Left lobe of liver (tissue), 2 donors: ENCODE measurements at places on chromosomes 1 and 21.
A peak's percentile ranks its signal among the peaks of the same experiment; 100 is the strongest.

GRCh38 chr1:35715568-35716002, 3.1 kb downstream of the C1orf216 start:
- peak; percentile 72 for DNase-seq

- no peak for DNase-seq
Measured at GRCh38 chr1:95990033-95990432, 731.6 kb upstream of the PTBP2 start.

DNA sequence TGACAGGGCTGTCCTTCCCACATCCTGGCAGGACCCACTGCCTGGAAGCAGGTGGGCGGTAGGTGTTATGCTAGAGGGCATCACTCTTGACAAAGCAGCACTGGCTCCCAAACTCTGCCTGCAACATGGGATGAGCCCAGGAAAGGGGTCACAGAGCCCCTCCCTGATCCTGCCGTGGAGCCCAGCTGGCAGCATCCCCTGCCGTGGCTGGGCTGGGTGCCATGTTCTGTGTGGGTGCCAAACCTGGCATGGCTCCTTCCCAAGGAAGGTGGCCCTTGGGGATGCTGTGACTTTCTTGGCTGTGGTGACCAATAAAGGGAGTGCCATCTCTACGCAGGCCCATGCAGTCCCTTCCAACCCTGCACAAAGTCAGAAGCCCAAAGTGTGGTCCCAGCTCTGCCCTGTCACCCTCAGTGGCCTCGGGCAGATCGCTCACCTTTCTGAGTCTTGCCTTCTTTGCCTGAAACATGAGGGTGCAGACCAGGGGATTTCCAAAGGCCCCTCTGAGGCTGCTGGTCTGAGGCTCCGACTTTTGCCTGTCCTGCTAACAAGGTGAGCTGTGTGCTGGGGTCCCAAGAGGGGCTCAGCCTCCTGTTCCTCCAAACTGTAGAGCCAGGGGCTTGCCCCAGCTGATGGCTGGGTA, 6.0 kb downstream of the CDK18 start:
- DNase-seq = no peak

DNA sequence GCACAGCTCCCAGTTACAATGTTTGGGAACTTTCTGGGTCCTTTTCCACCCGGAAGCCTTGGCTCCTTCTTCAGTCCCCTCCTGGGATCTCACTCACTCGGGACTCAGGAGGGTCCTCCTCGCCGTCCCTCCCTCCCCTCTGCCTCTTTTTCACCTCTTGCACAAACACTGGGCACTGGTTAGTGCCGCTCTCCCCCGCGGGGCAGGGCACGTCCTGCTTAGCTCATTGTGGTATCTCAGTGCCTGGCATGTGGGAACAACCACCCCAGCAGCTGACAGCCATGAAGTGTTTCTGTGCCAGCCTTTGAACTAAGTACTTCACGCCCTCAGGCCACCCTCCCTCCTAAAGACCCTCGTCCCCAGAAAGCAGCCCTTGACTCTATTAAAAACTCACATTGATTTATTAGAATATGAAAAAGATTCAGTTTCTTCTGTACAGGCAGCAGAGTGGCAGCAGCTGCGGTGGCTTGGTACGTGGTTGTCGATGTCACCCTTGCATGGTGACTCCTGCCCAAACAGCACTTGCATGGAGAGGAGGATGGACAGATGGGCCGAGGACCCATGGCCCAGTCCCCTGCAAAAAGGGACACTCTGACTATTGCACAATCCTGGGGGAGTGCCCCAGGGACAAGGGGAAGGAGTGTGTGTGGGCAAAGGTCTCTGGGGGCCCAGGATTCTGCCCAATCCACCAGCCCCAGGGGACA, 56.3 kb downstream of the SLC9A1 start:
- DNase-seq = no peak

GRCh38 chr21:24658026-24658425, 949.3 kb downstream of the MRPL39 start:
- DNase-seq = no peak

DNA sequence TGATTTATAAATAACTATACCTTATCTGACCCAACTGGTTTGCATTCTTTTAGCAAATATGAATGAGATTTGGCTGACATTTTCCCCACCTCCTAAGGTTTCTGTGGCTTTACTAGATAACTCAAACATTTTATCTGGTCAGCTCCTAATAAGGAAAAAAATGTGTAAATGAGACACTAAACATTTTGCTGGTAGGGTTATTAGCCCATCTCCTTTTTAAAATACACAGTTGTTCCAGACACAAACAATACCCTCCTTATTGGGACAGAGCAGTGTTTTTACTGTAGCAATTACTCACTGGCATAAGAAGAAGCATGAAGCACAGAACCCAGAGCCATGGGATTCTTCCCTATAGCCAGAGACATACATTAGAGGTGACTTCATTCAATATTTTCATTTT, 53.8 kb upstream of the NUF2 start:
- no peak for DNase-seq

- DNase-seq = no peak
Measured at GRCh38 chr1:89723863-89724262, 90.9 kb downstream of the LRRC8C start.

DNA sequence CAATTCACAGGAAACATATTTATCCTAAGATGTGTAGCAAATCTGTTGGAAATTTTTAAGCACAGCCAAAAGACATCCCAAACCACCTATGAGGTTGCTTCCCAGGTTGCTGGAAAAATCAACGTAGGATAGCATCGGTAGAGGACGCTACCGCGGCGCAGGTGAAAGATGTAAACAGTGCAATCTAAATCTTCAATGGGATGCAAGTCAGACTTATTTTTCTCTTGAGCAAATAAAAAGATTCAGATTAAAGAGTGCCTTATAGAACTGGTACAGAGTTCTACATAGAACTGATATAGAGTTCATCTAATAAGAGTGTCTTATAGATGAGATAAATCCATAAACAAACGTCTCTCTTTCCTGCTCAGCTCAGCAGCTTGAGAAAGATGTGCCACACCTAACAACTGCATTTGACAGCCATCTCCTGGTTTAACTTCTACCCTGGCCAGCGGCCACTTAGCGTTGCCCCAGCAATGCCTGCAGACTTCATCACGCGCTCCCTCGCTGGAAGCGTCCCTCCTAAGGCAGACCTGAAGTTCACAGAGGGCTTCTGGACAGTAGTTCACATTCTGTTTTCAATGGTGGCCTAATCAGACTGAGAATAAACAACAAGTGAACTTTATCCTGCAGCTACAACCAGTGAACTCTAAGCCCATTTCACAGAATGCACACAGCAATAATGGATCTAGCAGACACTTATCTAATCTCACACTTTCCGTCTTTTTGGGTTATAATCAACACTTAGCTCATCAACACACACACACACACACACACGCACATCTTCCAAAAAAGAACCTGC, 164.5 kb downstream of the TOMM20 start:
- peak; percentile 92 for DNase-seq
